ENCODE measurements at places on chromosomes 13 and 19.

DNA sequence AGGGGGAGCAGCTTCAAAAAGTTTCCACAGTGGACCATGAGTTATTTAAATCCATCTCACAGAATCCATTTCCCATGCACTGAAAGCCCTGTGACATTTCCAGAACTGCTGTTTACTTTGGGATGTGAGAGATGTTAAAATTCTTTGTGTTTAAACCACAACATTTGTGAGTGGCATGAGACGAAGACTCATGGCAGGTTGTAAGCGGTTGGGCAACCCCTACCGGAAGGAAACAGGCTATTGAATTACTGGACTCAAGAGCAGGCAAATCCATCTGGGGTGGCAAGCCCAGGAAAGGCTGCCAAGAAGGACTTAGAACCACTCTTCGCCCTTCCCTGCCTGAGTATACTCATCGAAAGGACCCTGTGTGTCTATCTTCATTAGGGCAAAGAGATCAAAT lies 22.3 kb upstream of the CLDN10 start:
- DNase-seq, result peak; percentile 17

DNA sequence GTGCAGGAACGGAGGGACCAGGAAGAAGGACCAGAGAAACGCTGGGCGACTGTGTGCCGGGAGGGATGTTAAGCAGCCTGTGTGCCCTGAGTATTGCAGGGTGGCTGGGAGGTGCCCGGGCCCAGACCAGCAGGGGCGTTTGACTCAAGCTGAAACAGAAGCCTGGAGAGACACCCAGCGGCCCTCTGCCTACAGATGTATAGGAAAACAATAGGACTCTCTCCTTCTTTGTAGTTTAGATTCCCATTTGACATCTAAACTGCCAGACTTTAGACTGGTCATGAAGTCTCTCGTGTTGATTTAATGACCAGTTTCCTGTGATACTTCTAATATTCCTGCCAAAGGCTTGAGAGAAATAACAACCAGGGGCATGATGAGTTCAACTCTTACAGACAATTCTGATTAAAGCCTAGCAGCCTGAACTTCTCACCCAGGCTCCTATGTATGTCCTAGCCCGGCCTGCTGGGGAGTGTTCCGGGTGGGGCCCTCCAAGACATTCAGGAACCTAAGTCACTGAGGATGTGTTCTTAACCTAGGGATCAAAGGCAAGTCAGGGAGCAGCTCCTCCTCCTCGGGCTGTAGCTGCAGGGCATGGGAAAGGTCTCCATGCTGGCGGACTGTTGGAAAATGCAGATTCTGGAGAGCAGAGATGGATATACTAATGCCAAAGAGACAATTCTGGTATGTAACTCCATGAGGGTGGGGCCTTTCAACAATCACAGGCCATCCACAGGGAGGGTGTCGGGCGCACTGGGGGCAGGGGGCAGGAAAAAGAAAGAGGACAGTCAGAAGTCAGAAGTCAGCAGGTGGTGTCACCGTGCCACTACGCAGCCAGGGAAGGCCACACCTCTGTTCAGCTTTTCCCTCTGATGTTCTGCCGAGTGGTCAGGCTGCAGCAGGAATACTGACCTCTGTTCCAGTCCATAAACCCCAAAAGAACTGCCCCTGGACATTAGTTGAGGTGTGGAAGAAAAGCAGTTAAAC lies 131.8 kb downstream of the STARD13 start:
- peak; percentile 23 for DNase-seq

DNA sequence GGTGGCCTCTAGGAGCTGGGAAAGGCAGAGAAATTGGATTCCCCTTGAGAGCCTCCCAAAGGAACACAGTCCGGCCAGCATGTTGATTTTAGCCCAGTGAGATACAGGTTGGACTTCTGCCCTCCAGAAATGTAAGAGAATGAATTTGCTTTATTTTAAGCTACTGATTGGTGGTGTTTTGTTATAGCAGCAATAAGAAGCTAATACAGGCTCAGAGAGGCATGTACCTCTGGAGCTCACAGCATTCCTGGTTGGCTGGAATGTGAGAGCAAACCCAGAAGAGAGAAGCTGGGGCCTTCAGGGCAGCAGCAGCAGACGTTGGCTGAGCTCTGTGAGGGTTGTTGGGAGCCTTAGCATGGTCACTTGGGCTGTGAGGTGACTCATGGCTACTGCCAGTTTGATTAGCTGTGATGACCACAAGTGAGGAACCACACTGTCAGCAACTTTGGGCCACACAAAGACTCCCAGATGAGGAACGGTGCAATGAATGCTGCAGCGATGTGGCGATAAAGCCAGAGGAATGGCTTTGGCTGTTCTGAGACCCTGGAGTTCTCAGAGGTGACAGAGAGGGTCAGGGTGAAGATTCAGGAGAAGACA lies 80.1 kb downstream of the CYSLTR2 start:
- DNase-seq, result no peak

DNA sequence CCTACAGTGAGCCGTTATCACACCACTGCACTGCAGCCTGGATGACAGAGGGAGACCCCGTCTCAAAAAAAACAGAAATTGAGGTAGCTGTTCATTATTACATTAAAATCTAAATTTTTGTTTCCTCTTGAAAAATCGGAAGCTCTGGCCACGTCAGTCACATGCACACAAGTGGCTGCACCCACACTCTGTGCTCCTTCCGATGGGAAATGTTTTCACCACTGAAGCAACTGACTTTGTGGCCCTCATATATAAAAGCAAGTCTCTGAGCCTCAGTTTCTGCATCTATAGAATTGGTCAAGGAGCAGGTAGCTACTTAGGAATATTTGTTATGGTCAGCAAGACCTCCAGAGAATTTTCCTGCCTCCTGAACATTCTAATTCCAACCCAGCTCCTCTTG lies 4.5 kb downstream of the LRRC25 start:
- DNase-seq, result no peak

DNA sequence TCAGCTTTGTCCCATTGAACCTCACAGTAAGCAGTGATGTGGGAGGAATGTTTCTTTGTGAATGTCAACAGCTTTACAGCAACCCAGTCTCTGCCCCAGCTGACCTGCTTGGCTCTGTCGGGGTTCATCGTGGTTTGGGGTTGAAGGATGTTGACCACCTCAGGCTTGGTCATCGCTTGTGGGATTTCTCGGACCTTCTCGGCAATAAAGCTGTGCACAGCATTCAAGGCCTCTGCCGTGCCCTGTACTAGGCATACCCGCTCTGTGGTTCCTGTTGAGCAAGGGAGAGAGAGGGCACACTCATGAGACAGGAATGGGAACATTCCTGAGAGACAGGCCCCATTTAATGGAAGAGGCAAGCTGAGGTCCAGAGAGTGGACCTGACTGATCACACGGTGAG lies 20.0 kb downstream of the NOVA2 start:
- no peak for DNase-seq
